ENCODE measurements at places on chromosomes 6 and 20. TPM values are rescaled to one million over a fixed set of nuclear protein-coding genes. Genes with fewer than 3 reads are reported as not detected.

The GPR63 gene
- 3.2 TPM for total RNA-seq

DNA sequence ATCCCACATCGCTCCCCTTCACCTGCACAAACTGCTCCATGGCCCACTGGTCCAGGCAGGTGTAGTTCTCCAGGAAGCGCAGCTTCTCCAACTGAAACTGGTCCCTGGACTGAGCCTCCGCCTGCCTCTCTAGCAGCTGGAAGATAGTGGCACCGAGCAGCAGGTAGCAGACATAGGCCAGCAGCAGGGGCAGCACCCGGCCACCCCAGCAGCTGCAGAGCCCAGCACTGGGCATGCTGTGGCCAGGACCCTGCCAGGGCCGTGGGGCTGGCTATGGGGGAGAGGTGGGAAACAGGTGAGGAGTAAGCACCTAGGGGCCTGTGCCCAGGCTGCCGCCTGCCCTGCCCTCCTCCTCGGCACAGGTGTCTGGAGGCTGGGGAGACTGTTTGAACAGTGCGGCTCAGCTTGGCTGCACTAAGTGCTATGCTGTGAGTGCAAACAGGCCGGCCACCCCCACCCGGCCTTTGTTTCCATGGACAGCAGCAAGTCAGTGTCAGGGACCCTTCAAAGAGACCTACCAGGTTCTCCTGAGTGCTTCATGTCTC lies at the start of gene KCNK16:
KCNK16 (minus strand) TSS at position 397 of the 545 bp plus-strand sequence; CDS start at position 235, 162 bp downstream.
- no peak for DNase-seq

DNA sequence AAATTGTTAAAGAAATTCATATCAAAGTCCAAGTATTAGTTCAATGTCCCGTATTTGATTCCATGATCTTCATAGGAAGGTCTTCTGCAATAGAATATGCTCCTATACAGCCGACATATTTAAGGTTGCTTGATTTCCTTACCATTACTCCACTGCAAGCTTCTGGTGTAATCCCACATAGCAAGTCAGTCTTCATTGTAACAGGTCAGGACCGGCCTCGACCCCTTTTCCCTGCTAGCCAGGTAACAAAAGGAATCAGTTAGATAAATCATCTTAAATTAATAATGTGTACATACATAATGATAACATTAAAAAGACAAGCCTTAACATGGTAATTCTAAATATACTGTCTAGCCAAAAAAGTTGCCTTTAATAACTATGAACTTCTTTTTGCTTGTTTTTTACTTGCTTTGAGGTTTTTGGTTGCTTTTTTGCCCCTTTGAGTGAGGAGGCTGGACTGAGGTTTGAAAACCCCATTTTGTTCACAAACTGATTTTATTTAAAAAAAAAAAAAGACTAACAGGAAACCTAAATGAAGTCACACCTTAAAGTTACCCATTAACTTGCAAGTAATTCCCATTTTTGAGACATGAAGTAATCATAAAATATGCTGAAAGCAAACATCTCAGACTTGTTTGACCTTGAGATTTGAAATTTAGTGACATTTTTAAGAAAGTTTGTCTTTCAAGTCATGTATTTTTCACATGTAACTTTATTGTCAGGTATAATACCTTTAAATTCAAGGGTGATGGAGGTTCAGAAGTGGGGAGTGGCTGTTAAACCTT lies 19.2 kb upstream of the SNX14 start:
- DNase-seq = no peak

The LY86 gene
- 1.1 TPM for total RNA-seq

The DTNBP1 gene
- 19.2 TPM for total RNA-seq

The BCL2L1 gene
- 420 TPM for total RNA-seq

DNA sequence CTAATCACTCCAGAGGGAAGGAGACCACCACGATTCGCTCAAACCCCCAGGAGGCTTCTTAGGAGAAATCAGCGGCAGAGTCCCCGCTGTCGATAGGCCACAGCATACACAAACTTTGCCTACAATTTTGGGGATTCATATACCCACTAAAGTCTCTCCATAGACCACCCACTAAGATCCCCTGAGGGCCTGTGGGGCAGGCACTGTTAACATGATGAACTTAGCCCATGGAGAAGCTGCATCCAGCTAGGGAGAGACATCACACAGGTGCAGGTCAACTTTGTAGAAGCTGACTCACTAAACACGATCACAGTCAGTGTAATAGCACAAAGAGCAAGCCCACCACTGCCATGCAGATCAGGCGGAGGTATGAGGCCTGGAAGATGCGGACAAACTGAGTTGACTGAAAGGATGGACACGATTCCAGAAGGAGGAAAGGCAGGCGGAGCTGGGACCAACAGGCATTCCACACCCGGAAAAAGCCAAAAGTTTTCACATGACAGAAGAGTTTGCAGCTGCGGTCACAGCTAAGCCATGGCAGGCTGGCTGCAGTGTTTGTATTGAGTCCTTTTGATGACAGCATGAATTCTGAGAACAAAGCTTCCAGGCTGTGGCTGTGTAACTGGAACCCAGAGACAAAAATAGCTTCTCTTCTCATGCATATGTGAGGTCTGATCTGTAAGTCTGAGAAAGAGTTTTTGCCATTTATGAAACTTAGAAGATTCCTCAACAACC lies 75.7 kb upstream of the QKI start:
- no peak for DNase-seq

GRCh38 chr6:3569816-3570215 lies 113.0 kb upstream of the SLC22A23 start:
- DNase-seq = no peak

All from activated T-helper 1 cell treated with anti-CD3 and anti-CD28 coated beads, Interleukin-12 subunit alpha, Interleukin-12 subunit beta, Interleukin-2, Interleukin-4 antibody, amounts not matched to agents 30 ng/mL and 10 ng/mL and 1 ng/mL, durations not matched to agents 14 hours and 24 hours and 36 hours (primary cell).